Left cardiac atrium (tissue), 4 donors: ENCODE measurements at places on chromosomes 4 and X. TPM values are rescaled to one million over a fixed set of nuclear protein-coding genes. Genes with fewer than 3 reads are reported as not detected.

SATL1 gene
- 0.10 TPM for total RNA-seq

MED12 gene
- 23.8 TPM for total RNA-seq

CNKSR2 gene
- 1.1 TPM for total RNA-seq

RPS6KA3 gene
- 36.3 TPM for total RNA-seq

BTC gene
- total RNA-seq = 0.29 TPM
